ENCODE measurements at places on chromosomes 4 and X.
A peak's percentile ranks its signal among the peaks of the same experiment; 100 is the strongest.

DNA sequence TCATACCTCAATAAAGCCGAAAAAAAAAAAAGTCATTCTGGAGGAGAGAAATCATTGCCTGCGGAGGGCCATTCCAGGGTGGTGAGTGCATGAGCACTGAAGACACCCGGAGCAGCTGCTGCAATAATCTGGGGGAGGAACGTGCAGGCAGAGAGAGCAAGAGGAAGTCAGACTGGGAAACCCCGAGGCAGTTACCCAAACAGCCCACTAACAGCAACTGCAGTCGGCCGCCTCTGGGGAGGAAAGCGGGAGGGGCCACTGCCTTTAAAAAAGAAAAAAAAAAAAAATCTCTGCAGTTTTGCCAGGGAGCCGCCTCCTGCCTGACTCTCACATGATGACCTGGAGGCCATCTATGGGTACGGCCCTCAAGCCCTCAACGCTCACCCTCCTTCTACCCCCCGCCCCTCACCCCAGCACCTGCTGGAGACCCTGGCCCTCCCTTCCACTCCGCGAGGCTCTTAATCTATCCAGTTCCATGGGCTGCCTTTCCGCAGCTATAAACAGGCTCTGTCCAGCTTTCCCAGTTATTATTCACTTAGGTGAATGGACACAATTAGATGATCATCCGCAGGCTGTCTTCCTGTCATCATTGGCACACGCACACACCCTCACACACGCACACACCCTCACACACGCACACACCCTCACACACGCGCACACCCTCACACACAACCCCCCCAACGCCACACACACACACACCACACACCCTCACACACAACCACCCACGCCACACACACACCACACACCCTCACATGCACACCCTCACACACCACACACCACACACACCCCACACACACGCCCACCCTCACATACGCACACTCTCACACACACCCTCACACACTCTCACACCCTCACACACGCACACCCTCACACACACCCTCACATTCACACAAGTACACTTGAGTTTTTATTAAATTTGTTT, 3.4 kb upstream of the AVPR2 start:
- peak; percentile 43 for DNase-seq

GRCh38 chr4:38189445-38189844, 229.2 kb downstream of the PTTG2 start:
- no peak for DNase-seq

GRCh38 chr4:123077330-123077729, 154.9 kb upstream of the NUDT6 start:
- DNase-seq: no peak

- no peak for DNase-seq
These were observed 333 bp downstream of the BOD1L1 start for GRCh38 chr4:13627178-13627605.

GRCh38 chrX:53081925-53082772, at the start of gene TSPYL2:
TSS of gene TSPYL2 (plus strand) at chrX:53082367. CDS start at chrX:53082499, 132 bp downstream.
- peak; percentile 75 for DNase-seq

DNA sequence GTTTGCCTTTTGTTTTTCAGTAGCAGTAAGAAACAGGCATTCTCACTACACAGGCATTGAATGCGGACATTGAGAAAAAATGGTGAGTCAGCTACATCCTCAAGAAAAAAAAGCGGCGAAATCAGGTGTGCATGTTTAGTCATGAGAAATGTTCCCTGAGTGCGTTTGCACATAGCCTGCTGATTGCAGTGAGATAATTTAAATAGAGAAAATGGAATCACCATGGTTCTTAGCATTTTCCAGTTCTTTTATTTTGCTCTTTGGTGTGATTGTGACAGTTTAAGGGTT, 54.1 kb upstream of the CLDN34 start:
- no peak for DNase-seq

GRCh38 chr4:125235971-125236370, 78.8 kb upstream of the FAT4 start:
- DNase-seq: no peak

DNA sequence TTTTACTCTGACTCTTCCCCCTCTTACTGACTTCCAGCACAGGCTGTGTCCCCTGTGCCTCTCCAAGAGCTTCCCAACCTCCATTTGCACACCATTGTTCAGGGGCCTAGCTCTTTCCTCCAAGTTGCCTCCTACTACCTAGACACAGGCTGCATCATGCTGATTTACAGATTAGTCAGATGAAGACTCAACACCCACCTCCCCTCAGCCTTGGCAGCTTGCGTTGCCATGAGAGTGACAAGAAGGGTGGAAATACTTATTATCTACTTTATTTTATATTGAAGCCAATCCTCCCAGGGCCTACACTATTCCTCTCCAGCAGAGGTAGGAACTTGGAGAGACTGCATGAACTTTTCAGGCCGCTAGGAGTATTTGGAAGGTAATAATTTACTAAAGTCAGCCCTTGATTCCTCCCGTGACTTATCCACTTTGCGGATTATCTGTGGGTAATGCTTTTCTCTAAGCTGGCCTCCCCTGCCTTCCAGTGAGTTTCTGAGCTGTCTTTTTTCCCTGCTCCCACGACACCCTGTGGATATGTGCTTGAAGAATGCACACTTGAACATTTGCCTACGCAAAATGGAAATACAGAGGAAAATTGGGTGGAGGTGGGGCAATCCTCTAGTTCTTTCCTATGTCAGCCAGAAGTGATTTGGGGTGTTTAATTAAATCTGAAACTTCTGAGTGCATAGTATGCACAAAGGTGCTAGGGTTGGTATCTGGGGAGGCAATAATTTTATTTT, 74.1 kb upstream of the TMEM164 start:
- no peak for DNase-seq

GRCh38 chrX:8868906-8869305, 67.7 kb upstream of the FAM9A start:
- DNase-seq: no peak

- DNase-seq: no peak
These were observed 123.3 kb downstream of the RNF150 start for GRCh38 chr4:141009931-141010330.

GRCh38 chr4:68326141-68326540, 23.7 kb downstream of the YTHDC1 start:
- DNase-seq: no peak

DNA sequence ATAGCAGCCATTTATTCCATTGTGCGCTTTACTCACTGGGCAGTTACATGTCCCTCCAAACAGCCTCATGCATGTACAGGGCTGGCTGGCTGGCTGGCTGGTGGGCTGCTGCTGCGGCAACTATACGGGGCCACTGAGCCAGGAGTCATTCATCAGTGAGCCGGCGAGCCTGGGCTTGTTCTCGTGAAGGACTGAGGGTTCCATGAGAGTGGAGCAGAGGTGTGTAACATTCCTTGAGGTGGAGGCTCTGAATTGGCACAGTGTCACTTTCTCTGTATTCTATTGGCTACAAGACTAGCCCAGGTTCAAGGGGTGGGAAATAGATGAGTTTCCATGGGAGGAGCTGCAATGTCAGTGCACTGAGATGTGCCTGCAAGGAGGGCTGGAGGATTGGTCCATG, 89.1 kb downstream of the ARHGAP10 start:
- no peak for DNase-seq

DNA sequence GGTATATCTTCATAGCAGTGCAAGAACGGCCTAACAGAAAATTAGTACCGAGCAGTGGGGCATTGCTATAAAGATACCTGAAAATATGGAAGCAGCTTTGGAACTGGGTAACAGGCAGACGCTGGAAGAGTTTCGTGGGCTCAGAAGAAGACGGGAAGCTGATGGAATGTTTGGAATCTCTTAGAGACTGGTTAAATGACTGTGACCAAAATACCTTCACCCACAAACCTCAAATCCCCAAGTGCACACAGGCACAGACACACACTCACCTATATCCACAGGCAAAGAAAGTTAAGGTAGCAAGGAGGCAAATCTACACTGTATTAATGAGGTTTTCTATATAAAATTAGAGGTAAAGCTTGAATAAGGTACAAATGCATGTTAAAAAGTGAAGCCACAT, 14.6 kb upstream of the SPRY1 start:
- DNase-seq: no peak

DNA sequence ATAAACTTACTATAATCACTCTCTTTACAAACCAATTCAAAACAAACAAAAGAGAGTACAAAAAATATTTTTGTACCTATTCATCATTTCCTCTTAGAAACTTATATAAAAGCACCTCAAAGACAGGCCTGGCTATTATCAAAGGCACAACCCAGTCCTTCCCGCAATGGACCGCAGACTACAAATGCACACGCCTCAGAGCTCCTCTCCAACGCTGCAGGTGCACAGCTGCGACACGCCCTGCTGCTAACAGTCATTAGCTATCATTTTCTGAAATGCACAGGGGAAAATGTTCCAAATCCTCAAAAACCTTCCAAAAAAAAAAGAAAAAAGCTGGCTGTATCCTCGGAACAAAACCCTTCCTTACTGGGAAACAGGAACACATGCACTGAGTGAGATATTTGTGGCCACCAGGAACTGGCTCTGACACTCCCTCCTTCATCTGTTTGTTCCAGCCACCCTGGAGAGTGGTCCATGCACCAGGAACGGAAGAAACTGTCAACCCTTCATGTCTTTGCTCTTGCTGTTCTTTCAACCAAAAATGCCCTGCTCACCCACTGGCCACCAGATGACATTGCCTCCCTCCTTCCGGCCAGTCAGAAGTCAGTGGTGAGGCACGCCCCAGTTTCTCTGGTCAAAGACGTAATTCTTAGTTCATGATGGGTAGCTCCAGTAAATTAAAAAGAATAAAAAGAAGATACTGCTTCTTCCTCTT, 16.7 kb downstream of the IRF2 start:
- DNase-seq: no peak

- DNase-seq: no peak
These were observed 220.4 kb downstream of the SPRY1 start for GRCh38 chr4:123616951-123617461.

- no peak for DNase-seq
These were observed 287.8 kb upstream of the GK2 start for GRCh38 chr4:79695848-79696247.

GRCh38 chr4:80322716-80323115, 12.8 kb upstream of the CFAP299 start:
- DNase-seq: no peak

DNA sequence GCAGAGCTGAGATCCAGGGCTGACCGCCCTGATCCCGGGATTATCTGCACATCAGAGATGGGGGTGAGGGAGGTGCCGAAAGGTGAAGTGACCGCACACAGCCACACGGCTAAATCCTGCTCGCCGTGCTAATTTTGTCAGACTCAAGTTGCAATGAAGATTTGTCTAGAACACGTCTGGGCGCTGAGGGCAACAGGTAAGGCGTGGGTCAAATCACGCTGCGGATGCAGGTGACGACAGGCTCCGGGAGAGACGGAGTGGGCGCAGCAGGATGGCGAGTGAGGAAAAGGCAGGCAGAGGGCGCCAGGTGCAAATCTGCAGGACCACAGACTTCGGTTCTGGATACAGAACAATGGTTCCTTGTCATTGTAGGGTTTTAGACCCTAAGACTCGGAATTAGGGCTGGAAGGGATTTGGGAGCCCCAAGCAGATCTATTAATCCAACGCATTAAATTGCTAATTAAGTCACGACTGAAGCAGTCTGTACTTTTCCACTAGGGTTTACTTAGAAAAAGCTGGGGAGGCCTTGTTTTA, 1.9 kb upstream of the TBC1D14 start:
- no peak for DNase-seq

- DNase-seq: no peak
These were observed 27.4 kb upstream of the PJA1 start for GRCh38 chrX:69192603-69193002.

DNA sequence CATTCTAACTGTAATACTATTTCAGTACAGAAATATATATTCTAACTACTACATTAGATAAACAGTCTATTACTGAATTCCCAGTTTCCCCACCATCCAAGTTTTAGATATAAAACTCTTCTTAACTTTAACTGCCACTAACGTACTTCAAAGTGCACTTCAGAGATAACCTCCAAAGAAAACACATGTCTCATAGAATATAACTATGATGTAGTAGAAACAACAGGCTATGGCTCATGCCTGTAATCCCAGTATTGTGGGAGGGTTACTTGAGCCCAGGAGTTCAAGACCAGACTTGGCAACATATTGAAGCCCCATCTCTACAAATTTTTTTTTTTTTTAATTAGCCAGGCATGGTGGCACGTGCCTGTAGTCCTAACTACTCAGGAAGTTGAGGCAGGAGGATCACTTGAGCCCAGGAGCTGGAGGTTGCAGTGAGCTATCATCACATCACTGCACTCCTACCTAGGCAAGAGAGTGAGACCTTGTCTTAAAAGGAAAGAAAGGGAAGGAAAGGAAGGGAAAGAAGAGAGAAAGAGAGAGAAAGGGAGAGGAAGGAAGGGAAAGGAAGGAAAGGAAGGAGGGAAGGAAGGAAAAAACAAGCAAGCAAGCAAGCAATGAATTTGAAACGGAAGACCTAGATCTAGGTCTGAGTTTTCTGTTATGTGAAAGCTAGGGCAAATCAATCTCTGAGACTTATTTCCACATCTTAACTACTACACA, 4.8 kb downstream of the HAUS3 start:
- DNase-seq: no peak

- no peak for DNase-seq
These were observed 71.6 kb downstream of the MAML3 start for GRCh38 chr4:140082391-140082755.
